Stimulated activated memory B cell treated with anti-CD40 and anti-IgM and Interleukin-4, amounts not matched to agents 10 μg/mL and 1 μg/mL and 100 μg/mL, for 72 hours (primary cell): ENCODE measurements at places on chromosomes 12 and 14.

- no peak for ATAC-seq
Measured at GRCh38 chr12:100656141-100656540, 82.7 kb downstream of the GAS2L3 start.

- no peak for ATAC-seq
Measured at GRCh38 chr12:52280796-52281560, 6.5 kb downstream of the KRT86 start.

DNA sequence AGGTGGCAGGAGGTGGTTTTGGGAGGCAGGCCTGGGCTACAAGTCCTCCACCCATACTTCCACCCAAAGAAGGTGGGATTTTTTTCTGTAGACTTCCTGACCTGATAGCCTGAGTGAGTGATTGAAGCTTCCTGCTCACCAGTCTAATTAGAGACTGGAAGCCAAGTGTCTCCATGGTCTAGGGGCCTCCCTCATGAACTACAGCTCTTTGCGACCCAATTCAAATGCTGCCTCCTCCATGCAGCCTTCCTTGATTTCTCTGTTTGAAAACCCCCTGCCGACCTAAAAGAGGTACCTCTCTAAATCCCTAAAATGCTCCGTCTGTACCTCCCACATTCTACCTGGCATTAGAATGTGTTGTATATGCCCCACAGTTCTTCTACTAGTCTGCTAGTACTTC is 124.9 kb downstream of the PLXNC1 start:
- ATAC-seq: no peak

DNA sequence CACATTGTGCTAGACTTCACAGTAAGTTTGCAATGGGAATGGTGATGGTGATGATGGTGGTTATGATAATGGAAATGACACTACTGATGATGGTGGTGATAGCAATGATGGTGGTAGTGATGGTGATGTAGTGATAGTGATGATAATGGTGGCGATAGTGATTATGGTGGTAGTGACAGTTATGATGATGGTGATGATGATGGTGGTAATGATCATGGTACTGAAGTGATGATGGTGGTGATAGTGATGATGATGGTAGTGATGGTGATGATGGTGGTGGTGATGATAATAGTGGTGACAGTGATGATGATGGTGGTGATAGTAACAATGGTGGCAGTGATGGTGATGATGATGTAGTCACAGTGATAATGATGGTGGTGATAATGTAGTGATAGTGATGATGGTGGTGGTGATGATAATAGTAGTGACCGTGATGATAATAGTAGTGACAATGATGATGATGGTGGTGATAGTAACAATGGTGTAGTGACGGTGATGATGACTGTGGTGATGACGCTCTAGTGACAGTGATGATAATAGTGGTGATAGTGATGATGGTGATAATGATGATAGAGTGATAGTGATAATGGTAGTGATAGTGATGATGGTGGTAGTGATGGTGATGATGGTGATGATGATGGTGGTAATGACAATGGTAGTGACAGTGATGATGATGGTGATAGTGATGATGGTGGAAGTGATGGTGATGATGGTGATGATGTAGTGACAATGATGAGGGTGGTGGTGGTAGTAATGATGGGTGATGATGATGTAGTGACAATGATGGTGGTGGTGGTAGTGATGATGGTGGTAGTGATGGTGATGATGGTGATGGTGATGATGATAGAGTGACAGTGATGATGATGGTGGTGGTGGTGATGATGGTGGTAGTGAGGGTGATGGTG is 222.9 kb upstream of the PWP1 start:
- ATAC-seq: no peak

DNA sequence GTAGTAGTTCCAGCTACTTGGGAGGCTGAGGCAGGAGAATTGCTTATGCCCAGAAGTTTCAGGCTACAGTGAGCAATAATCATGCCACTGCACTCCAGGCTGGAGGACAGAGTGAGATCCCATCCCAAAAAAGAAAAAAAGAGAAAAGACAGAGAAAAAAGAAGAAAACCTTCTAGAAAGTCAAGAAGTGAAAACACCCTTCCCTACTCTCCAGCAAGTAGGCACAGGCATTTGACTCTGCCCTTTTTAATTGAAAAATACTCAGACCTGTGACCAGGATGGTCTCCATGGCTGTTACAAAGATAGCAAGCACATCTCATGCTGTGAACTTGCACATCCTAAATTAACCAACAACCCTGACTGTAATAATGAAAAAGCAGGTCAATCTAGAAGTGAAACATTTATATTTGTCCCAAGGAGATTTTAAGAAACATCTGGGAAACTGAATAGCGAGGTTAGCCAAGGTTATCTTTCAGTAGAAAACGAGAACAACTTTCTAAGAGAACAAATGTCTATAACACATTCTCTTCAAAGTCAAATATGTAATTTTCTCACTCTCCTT is 2.0 kb downstream of the TMTC1 start:
- no peak for ATAC-seq
